ENCODE measurements at places on chromosomes 4 and X.

DNA sequence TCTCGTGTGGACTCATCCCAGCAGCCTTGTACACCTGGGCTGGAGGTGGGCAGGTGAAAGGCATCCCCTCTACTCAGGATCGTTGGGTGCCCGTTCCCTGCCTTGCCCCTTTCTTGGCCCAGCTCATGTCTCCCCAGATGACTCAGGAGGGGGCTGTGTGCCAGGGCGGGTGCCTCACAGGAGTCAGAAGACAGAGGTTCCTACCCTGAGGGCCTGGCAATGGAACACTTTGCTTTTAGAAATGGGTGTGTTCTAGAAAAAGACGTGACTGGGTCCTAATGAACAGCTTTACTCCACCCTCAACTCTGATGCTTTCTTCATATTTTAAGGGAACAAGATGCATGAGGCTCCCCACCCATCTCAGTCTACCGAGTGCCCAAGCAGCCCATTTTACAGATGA, 22.5 kb upstream of the TRIM2 start:
- DNase-seq, result no peak

DNA sequence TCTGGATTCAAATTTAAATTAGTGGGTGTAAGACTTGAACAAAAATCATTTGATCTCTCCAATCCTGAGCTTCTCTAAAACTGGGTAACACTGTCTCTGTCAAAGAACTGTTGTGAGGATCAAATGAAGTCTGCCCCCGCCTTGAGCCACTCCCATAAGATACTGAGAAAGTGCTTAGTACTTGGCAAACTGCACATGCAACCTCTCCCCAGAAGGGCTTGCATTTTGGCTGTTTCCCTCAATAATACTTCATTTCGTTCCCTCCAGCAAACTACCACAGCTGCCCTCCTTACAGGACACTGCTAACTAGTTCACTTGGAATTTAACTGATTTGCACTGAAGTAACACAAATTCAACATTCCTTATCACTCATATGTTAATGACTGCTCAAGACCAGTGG, 79.8 kb downstream of the APBB2 start:
- DNase-seq, result no peak

DNA sequence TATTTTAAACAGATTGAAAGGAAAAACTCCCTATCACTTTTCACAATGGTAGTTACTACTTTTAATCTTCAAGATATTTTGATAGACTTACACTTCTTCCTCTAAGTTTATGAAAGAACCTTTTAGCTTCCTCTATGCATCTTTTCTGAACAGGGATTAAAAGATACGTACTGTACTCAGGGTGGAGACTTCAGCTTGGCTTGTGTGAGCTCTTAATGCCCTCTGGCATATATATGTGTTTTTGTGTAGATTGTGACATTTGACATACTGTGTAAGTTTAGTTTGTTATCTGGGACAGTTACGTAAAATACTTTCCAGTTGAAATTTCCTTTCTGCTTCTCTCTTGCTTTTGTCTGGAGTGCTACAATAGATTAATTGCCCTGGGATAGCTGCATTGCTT, 109.3 kb upstream of the NUDT6 start:
- DNase-seq, result no peak

DNA sequence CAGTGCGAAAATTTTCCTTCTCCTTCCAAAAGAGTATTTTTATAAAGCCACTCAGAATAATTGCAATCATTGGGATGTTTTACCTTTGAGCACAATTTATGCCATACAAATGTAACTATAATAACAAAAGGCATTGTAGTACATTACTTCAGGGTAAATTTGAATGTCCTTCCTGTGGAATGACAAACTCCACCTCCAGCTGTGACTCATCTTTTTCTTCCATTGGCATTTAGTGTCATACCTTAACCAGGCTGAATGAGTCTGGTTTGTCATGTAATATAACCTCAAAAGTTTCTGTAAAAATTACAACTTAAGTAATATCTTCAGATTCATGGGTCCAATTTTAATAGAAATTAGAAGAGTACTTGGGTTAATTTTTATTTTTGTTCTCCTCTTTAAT, 93.3 kb downstream of the TMEM47 start:
- DNase-seq, result no peak

GRCh38 chr4:148740701-148741100, 298.5 kb upstream of the NR3C2 start:
- DNase-seq, result no peak

DNA sequence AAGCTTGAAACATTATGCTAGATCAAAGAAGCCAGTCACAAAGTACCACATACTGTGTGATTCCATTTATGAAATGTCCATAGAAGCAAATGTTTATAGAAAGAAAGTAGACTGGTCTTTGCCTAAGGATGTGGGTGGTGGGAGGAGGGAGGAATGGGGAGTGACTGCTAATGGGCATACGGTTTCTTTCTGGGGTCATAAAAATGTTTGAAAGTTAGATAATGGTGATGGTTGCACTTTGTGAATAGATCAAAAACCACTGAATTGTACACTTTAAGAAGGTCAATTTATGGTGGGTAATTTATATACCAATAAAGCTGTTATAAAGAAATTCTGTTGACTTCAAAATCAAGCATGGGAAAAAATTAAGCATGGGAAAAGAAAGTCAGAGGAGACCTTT, 56.6 kb downstream of the FAM13A start:
- DNase-seq, result no peak

DNA sequence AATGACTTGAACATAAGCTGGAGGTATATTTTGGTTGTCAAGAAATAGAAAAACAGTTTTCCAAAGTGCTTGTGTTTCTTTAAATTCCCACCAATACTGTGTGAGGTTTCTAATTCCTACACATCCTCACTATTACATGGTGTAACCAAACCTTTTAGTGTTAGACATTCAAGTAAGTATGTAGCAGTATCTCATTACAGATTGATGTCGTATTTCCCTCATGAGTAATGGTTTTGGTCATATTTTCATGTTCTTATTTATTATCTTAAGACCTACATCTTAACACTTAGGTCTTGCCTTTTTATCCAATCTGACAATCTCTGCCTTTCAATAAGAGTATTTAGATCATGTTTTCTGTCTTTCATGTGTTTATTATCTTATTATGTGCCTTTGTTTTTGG, 253.7 kb upstream of the ANXA10 start:
- no peak for DNase-seq

DNA sequence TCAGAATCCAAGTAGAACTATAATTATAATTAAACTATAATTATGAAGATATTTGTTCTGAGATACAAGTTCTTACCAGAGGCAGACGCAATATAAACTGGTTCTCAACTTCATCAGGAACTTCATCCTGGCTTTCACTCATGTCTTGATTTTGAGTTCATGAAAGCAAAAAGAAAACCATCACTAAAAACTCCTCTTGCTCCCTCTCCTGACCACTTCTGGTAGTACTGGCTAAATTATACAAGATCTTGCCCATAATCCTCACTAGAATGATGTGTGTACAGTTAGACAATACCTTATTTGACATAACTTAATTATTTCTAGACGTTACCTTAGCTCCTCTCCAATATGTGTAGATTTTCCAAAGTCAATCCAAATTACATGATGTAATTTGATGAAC, 3.7 kb downstream of the TAF7L start:
- no peak for DNase-seq

DNA sequence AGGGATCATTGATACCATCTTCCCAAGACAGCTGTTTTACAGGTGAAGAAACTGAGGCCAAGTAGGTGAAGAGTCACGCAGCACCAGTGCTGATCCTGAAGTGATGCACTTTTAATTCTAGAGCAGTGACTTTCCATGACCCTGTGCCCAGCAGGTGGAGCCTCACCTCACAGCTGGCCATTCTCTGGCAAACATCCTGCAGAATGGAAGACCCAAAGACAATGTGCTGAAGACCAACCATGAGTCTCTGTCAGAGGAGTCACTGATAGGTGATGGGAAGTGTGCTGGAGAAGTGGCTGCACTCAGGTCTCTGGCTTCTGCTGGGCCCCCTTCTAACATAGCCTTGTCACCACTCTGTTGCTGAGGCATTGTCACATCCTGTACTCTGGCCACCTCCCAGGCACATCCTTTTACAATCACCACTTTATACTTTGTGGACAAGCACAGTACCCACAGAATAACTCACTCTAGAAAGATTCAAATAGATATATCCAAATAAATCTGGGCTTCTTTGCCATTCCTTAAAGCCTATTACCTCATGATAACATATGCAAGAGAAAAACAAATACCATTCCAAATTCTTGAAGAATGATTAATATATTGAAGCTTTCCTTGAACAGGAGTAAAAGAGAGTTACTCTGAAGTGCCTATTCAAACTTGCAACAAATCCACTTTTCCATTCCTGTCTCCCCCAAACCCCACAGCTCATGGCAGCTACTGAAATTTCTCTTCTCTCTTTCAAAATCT, 64.1 kb upstream of the SCOC start:
- DNase-seq, result no peak

DNA sequence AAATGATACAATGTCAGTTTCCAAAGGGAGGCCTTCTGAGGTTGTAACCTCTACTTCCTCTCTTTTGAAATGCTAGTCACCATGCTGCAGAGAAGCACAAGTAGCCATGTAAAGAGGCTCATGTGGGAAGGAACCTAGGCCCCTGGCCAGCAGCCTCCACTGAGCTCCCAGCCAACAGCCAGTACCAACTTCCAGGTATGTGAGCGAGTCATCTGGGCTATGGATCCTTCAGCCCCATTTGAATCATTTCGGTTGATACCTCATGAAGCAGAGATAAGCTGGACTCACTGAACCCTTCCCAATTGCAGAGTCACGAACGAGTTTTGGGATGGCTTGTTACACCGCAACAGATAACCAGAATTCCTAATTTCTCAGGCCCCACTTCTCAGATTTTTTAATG, 187.0 kb upstream of the LDB2 start:
- DNase-seq, result no peak

DNA sequence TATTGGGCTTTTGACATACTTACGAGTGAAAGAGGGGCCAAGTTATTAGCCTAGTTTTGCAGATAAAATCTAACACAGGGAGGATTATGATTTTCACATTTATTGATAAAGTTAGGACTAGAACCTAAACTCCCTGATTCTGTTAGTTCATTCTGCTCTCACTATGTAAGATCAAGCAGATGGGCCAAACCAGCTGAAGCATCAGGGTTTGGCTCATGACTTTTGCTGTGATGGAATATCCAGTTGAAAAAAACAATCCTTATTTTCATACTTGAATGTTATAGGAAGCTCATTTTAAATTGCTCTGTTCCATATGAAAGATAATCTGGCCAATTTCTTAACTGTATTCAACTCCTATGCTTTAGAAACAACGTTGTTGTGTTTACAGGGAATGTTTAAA, 21.2 kb downstream of the SPRY1 start:
- no peak for DNase-seq

- DNase-seq, result no peak
Measured at GRCh38 chr4:76407440-76408119, 13.4 kb downstream of the CCDC158 start.

DNA sequence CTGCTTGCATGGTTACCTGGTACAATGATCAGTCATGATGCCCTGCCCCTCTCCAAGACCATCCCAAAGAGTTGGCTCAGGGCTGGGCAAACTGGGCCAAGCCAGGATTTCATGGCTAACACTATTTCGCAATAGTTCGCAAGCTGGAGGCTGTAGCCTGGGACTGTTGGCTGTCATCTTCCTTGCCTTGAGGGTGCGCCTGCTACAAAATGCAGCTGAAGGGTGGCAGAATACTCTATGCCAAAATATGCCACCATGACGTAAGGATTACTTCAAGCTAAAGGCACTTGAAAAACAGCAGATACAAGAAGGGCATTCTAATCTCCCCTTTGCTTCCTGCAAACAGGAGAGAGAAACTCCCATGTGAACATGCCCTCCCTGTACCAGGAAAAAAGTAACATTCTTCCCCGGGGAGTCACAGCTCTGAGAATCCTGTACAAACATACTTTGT, 21.0 kb downstream of the SAT1 start:
- DNase-seq, result peak; percentile 61

- no peak for DNase-seq
Measured at GRCh38 chrX:136205882-136206380, 45.3 kb downstream of the MAP7D3 start.

Data from right cardiac atrium (tissue), 5 donors.